Neural progenitor cell (in vitro differentiated cells): ENCODE measurements at places on chromosomes 5 and 9. TPM values are rescaled to one million over a fixed set of nuclear protein-coding genes. Genes with fewer than 3 reads are reported as not detected.

GRCh38 chr5:100676817-100677631 lies 141.8 kb downstream of the FAM174A start:
- no peak for DNase-seq

DNA sequence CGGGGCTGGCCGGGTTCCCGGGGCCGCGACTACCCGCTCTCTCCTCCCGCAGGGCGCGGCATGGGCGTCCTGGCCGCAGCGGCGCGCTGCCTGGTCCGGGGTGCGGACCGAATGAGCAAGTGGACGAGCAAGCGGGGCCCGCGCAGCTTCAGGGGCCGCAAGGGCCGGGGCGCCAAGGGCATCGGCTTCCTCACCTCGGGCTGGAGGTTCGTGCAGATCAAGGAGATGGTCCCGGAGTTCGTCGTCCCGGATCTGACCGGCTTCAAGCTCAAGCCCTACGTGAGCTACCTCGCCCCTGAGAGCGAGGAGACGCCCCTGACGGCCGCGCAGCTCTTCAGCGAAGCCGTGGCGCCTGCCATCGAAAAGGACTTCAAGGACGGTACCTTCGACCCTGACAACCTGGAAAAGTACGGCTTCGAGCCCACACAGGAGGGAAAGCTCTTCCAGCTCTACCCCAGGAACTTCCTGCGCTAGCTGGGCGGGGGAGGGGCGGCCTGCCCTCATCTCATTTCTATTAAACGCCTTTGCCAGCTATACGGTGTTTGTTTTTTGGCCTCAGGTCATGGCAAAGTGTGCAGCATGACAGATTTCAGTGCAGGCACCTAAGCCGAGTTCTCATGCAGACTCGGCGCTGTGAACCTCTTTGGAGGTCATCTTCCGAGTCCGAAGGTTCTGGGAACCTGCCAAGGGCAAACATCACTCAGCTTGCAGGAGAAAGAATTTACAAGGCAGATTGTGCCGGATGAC lies 516 bp downstream of the MRPL41 start:
- peak; percentile 62 for DNase-seq

GRCh38 chr9:136343121-136343883 lies 16.0 kb downstream of the GPSM1 start:
- no peak for DNase-seq

DNA sequence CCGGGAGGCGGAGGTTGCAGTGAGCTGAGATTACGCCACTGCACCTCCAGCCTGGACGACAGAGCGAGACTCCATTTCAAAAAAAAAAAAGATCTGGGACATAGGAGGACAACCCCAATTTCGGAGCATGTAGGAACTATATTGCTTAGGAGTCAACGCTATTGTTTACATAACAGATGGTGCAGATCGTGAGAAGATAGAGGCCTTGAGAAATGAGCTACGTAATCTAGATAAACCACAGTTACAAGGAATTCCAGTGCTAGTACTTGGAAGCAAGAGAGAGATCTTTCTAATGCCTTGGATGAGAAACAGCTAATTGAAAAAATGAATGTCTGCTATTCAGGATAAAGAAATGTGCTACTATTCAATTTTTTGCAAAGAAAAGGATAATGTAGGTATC lies 20.3 kb downstream of the TBC1D2 start:
- no peak for DNase-seq

GRCh38 chr5:149761461-149761860 lies 31.4 kb downstream of the PPARGC1B start:
- no peak for DNase-seq

DNA sequence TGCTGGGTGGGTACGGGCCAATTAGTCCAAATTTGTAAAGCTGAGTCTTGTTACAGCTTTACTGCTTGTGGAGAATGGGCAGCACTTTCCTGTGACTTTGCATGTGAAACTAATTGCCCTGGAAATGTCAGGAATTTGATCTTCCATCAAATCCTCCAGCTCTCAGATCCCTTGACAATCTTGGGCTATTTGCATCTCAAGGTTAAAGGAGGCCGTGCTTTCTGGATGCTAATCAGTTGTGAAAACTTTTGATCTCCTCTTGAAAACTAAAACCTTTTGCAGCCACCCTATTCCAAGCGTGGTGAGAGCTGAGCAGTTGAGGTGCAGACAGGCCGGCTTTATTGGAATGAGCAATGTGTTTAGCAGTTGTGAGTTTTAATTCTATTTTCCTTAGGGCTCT lies 68.0 kb upstream of the CLINT1 start:
- peak; percentile 28 for DNase-seq

DNA sequence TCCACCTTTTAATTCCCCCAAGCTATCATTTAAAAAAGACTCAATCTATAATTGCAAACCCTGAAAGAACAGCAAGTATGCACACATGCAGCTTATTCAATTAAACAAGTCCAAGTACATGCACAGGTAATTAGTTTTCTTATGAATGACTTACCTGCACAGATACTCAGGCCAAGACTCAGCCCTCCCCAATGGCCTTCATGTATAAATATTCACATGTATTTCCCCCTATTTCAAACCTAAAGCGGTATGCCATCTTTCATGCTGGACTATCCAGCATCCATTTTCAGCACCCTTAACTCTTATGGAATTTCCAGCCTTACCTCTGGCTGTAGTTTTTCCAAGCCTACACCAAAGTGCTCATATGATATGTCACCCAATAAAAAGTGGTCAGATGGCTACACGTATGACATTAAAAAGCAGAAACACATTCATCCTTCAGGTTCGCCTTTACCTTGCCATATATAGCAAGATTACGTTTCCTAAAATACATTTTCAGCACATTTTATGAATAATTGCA lies 205.5 kb downstream of the MEF2C start:
- no peak for DNase-seq

GRCh38 chr9:133716564-133717112 lies 21.5 kb downstream of the SARDH start:
- no peak for DNase-seq

DNA sequence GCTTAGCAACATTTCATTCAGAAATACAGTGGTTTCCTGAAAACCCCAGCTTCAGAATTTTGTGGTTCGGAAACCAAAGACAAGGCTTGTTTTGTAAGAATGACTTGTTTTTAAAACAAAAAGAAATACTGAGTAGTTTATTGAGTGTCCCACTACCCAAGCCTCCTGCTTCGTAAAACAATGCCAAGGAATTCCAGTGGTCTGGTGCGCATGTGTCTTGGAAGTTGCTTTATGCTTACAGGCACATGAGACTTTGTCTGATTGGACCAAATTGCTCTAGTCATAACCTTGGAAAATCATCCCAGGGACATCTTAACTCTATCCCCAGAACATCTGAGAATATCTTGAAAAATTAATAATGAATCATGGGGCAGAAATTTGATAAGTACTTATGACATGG lies 77.1 kb upstream of the FST start:
- no peak for DNase-seq

GRCh38 chr5:133702791-133703770 lies 90.7 kb upstream of the FSTL4 start:
- no peak for DNase-seq

- no peak for DNase-seq
Measured at GRCh38 chr9:37919956-37920335, 16.0 kb upstream of the SLC25A51 start.

DNA sequence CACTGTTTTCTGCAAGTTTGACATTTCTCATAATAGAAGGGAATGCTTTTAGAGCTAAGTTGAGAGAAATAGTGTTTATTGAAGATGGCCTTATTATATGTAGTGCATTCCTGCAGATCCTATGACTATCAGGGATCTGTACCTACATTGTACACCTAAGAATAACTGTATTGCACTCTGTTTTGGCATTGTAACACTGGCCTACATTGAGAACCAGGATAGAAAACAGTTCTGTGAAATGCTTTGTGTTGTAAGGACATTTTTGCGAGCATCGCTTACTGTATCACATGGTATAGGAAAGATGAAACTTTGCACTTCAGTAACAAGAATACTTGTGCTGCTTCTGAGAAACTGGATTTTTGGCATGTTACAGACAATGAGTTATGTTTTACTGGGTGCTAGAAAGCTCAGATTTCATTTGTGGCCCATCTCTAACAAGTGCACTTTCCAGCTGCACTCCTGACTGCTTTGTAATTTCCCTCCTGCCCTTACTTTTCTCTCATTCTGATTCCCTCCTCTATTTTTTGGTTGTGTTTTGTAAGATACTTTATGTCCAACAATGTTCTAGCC lies 30.6 kb downstream of the C9orf85 start:
- no peak for DNase-seq

DNA sequence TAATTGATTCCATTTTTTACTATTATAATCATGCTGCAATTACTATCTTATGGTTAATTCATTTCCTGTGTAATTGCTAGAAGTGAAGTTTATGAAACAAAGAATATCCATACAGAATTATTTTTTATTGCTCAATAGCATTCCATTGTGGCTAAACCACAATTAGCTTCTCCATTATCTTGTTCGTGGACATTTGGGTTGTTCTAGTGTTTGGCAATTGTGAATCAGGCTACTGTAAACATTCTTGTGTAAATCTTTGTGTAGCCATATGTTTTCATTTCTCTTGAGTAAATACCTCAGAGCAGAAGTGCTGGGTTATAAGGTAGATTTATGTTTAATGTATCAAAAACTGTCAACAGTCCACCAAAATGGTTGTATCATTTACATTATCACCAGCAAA lies 341.1 kb downstream of the MAT2B start:
- DNase-seq, result no peak

DNA sequence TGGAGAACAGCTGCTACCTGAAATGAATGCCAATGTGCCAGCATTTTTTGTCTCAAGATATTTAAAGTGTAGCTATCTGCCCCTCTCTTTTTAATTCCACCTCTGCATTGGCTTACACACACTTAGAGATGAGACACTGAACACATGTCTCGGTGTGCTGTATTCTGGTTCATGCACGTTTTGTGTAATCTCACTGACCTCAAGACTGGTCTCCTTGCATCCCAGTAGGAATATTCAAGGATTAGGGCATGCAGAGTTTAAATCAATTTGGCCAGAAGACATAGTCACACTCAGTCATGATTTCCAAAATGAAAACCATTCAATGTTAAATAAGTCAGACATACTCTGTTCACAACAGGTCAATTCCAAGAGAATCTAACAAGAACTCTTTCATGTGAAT lies 561.8 kb upstream of the TUSC1 start:
- no peak for DNase-seq

- no peak for DNase-seq
Measured at GRCh38 chr5:54678737-54679136, 161.2 kb downstream of the SNX18 start.

GRCh38 chr9:105828596-105829213 lies 134.4 kb downstream of the TMEM38B start:
- DNase-seq, result no peak

DNA sequence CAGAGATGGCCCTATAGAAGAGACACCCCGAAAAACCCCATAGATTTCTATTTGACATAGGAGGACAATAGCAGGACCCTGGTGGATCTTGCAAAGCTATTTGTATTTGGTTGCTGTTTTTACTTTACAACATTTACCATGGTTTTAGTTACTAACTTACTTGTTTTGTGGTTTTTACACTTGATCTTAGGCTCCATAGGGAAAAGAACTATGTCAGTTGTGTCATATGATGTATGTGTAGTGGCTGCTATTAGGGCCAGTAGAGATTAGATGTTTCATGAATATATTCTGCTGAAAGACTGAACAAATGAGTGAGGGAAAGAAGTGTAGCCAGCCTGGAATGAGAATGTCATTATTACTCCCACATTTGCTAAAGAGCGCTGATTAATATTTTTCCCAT lies 388.1 kb downstream of the SEMA5A start:
- no peak for DNase-seq

DNA sequence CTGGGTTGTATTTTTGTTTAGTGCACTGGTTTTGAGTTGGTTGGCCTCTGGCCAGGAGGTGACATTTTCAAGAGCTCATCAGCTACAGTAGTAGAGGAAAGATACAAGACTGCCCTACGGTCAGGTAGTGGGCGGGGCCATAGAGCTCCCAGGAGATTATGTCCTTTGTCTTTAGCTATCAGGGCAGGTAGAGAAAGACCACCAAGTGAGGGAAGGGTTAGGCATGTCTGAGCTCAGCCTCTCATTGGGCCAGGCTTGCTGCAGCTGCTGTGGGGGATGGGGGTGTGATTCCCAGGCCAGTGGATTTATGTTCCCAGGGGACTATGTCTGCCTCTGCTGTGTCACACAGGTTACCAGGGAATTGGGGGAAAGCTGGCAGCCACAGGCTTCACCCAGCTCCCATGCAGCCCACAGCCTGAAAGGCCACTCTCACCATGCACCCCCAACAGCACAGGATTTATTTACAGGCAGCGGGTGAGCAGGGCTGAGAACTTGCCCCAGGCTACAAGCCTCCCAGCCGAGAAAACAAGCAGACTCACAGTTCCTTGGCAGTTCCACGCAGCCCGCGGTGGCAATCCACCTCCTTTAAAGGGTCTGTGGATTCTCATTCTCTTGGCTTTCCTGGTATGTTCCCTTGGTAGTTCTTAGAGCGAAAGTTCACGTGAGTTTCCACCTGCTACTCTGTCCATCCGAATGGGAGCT lies 37.5 kb upstream of the BOD1 start:
- DNase-seq, result no peak

DNA sequence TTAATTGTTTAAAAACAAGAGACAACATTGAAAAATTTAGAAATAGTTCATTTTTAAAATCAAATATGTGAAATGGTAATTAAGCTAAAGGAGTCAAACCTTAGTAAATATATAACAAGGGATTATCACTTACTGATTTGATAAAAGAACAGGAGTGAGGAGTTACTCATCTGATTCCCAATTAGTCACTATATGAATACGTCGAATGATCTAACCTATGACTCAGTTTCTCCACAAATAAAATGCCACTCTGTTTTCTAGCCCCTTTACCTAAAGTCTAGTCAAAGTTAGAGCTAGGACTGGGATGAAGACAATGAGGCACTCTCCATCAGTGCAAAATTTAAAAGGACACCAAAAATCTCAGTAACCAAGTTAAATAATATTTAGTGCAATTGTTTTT lies 70.4 kb upstream of the RASEF start:
- no peak for DNase-seq

GRCh38 chr9:68577774-68578591 lies 37.3 kb upstream of the TMEM252 start:
- DNase-seq, result no peak

- DNase-seq, result no peak
Measured at GRCh38 chr9:110186254-110186653, 21.7 kb downstream of the C9orf152 start.

GRCh38 chr9:101418518-101419430 lies 16.8 kb downstream of the ALDOB start:
- DNase-seq, result no peak

C5orf22 gene
- total RNA-seq, result 37.5 and 60.8 TPM in 2 replicates

ACOT12 gene
- total RNA-seq, result 1.2 TPM in 1 of 2 replicates, not detected in the other

CHMP5 gene
- total RNA-seq, result 74.9 and 135 TPM in 2 replicates

F2RL2 gene
- 3.6 and 4.3 TPM in 2 replicates for total RNA-seq

LNPEP gene
- total RNA-seq, result 7.0 and 19.6 TPM in 2 replicates

PCDHGB5 gene
- total RNA-seq, result 2.0 and 3.7 TPM in 2 replicates

C9orf153 gene
- total RNA-seq, result 0.25 TPM in 1 of 2 replicates, not detected in the other

LCN1 gene
- not detected in 2 replicates for total RNA-seq

TAF11L10 gene
- not detected in 2 replicates for total RNA-seq
